ENCODE measurements at places on chromosomes 1 and 21.

- DNase-seq: no peak
Measured at GRCh38 chr1:121525355-121525754, 340.6 kb downstream of the SRGAP2C start.

- DNase-seq: no peak
Measured at GRCh38 chr1:217059401-217059800, 336.2 kb upstream of the ESRRG start.

DNA sequence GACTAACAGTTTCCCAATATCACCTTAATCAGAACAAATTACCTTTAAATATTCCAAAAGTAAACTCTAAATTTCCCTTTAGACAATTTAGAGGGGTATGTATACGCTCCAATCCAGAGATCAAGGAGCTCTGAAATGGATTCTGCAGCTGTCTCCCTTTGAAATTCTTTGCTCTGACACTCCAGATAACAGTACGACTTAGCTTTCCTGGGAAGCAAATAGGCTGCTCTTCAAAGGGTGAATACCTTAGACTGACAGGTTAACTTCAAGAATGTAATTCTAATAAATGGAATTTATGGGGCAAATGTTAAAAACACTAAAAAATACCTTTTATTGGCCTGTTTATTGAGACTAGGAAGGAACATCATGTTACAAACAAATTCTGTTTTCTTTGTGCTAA, 357.2 kb downstream of the USP25 start:
- no peak for DNase-seq

DNA sequence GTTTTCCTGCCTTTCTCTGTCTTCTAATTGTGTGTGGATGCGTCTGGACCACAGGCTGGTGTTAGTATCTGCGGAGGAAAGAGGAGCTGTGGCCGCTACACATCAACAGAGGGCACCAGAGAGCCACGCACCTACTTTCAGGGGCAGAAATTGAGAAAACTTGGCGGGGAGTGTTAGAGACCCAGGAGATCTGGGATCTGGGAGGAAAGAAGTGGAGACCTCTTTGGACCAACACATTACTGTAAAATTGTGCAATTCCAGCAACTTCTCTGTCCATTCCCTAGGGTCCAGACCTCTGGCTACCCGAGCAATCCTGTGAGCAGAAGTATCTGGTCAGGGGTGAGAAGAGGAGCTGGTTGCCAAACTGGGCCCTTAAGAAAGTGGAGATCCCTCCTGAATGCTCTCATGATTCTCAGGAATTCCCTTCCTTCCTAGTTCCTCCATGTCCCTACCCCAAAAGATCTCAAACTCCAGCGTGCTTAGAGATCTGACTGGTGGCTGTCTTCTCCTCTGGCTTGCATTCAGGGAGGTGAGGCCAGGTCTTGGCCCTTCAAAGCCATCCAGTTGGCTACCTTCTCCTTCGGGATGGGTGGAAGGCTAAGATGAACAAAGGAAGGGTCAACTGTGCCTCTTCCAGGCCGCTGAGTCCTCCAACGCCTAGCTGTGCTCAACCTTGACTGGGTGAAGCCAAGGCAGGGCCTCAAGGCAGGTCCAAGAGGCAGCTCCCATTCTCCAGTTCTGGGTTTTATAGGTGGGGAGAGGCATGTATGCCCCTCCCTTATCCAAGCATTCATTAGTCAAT, 1.2 kb upstream of the KIRREL1 start:
- DNase-seq: peak; percentile 70

DNA sequence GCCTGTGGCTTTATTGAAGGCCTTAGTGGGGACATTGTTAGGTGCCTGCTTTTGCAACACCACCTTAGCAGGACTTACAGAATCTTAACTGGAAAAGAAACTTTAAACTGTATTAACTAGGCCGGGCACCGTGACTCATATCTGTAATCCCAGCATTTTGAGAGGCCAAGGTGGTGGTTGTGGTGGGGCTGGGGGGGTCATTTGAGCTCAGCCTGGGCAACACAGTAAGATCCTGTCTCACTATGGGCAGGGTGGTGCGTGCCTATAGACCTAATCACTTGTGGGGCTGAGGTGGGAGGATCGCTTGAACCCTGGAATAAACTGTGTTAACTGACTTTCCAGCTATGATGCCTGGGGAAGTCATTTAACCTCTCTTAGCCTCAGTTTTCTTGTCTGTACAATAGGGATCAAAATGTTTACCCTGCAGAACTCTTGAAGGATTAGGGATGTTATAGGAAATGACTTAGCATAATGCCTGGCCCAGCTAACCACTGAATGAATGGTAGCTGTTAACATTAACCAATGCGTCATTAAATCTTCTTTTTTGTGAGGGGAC, 39.5 kb downstream of the IER5 start:
- no peak for DNase-seq

DNA sequence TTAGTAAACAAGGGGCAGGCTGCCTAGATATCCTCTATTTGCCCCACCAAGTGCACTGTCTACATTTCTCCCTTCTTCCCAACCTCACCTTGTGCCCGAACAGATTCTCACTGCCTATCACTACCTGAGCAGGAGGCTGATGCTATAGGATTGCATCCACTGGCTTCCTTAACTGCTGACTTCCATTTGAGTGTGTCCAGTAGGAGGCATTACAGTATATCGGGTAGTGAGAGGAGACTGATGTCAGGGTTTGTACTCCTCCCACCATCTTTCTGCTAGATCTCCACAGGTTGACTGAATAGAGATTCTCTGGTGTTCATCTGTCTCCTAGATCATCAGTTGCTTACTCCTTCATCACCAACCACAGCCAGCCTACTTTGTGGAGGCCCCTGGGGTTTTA, 796.3 kb downstream of the LRRIQ3 start:
- no peak for DNase-seq

GRCh38 chr1:10779201-10779600, 17.2 kb downstream of the CASZ1 start:
- no peak for DNase-seq

DNA sequence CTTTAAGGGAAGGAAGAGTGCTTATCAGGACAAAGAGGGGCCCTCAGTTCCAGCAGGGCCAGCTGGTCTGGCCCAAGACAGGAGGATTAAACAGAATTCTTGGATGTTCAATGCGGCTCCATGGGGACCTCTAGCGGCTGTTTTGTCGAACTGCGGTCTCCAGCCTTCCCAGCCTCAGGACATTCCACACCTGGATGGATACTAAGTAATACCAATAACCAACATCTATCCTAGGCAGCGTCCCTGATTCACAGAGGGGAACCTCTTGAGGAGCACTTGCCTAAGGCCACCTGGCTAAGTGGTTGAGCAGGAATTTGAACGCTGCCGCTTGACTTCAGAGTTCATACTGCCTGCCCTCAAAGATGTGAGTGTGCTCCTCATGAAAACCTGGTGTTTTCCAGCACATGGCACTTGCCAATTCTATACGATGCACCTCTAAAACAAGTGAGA, 15.5 kb upstream of the CD247 start:
- DNase-seq: peak; percentile 77

DNA sequence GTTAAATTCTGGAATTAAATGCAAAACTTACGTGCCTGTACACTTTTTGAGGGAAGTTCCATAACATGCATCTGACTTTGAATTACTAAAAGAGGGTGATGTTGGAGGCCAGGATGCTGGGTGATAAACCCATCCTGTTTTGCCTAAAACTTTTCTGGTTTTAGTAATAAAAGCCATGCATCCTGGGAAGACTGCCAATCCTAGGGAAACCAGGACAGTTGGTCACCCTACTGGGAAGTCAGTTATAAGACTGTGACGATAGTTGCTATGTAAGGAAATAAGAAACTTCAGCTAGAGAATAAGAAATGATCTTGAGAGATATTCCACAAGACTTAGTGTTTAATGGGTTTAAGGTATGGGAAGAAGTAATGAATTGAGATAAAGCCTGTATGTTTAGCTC, 336.6 kb upstream of the LYPLAL1 start:
- DNase-seq: no peak

- no peak for DNase-seq
Measured at GRCh38 chr1:34736692-34737091, 18.2 kb upstream of the GJB5 start.

DNA sequence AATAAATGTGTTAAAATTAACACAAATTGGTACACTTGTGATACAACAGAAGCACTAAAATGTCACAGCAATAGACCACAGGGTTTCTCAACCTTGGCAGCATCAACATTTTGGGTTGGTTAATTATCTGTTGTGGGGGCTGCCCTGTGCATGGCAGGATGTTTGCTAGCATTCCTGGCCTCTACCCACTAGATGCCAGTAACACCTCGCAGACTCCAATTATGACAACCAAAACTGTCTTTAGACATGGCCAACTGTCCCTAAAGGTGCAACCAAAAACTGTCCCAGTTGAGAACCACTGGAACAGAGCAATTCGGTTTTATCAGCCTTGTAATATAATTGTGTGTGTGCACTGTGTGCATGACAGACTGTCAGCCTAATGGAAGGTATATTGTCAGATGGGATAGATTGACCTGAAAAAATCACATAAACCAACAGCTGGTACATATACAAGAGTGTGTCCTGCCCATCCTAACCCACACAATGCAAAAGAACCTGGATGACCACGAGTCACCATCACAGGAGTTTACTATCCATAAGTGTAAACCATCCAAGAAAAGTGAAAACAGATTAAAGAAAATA, 13.5 kb upstream of the ERG start:
- no peak for DNase-seq

- no peak for DNase-seq
Measured at GRCh38 chr1:201543871-201544642, 5.1 kb downstream of the NAV1 start.

GRCh38 chr1:203127666-203128430, at the start of gene ADORA1:
TSS of gene ADORA1 (plus strand) at chr1:203127726. CDS start at chr1:203128842, 1,116 bp downstream.
- no peak for DNase-seq

GRCh38 chr1:176517484-176517883, 54.5 kb downstream of the PAPPA2 start:
- no peak for DNase-seq

GRCh38 chr1:234836776-234837357, 226.9 kb upstream of the IRF2BP2 start:
- no peak for DNase-seq

DNA sequence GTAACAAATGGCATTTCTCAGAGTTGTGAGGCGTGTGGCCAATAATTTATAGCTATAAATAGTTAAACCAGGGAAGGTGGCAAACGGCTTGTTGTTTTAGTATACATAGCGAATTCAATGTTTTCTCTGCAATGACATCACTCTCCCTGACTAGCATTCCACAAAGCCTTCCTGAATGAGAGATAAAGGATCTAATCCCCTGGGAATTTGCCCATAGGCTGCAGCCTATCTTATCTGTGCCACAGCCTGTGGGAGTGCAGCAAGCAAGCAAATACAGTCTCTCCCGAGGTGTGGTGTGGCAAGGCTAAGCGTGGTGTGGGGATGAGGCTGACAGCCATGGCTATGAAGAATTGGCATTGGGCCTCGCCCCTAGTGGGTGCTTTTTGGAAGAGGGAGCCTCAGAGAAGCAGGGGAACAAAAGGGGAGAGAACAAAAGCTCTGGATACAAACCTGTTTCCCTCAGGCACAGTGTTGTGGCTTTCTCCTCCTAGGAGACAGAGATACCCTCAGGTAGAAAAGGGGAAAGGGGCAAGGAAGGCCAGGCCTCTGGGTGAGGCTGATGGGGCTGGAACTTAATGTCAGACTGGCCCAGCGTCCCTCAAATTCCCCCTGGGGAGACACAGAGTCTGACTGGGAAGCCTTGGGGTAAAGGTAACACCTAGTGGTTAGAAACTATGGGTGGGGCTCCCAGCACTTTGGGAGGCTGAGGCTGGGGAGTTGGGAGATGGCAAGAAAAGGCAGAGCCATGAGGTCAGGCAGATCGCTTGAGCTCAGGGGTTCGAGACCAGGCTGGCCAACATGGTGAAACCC, 8.9 kb downstream of the TAGLN2 start:
- no peak for DNase-seq

DNA sequence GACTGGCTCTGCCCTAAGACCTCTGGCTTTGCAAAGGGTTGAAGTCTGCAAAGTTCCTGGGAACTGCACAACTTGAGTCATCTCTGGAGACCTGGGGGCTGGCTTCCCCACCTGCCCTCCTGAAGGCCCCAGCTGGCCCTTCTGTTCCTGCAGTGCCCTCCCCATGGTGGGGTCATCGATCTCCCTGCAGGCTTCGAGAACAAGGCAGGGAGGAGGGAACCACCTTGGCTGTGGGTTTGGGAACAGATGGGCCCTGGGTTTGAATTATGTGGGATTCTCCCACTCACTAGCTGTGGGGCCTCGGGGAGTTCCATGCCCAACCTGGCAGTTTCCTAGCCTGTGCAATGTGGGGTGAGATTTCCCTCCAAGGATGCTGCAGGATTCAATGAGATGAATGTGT, 310.2 kb downstream of the PTPRU start:
- DNase-seq: no peak

All from hematopoietic multipotent progenitor cell (in vitro differentiated cells).